MCF 10A (cell line): ENCODE measurements at places on chromosomes 13 and 19.
A peak's percentile ranks its signal among the peaks of the same experiment; 100 is the strongest.

- no peak for DNase-seq
Measured at GRCh38 chr19:2850256-2850925, 9.1 kb downstream of the ZNF555 start.

GRCh38 chr13:89363144-89363543, 1692.0 kb downstream of the SLITRK5 start:
- no peak for DNase-seq

- no peak for DNase-seq
Measured at GRCh38 chr19:45497791-45498190, 452 bp upstream of the PPM1N start.

- no peak for DNase-seq
Measured at GRCh38 chr19:50204811-50205675, 1.6 kb downstream of the MYH14 start.

GRCh38 chr19:15252398-15253018, 20.3 kb upstream of the EPHX3 start:
- peak; percentile 65 for DNase-seq

- no peak for DNase-seq
Measured at GRCh38 chr19:38547421-38547820, 70.3 kb downstream of the MAP4K1 start.

DNA sequence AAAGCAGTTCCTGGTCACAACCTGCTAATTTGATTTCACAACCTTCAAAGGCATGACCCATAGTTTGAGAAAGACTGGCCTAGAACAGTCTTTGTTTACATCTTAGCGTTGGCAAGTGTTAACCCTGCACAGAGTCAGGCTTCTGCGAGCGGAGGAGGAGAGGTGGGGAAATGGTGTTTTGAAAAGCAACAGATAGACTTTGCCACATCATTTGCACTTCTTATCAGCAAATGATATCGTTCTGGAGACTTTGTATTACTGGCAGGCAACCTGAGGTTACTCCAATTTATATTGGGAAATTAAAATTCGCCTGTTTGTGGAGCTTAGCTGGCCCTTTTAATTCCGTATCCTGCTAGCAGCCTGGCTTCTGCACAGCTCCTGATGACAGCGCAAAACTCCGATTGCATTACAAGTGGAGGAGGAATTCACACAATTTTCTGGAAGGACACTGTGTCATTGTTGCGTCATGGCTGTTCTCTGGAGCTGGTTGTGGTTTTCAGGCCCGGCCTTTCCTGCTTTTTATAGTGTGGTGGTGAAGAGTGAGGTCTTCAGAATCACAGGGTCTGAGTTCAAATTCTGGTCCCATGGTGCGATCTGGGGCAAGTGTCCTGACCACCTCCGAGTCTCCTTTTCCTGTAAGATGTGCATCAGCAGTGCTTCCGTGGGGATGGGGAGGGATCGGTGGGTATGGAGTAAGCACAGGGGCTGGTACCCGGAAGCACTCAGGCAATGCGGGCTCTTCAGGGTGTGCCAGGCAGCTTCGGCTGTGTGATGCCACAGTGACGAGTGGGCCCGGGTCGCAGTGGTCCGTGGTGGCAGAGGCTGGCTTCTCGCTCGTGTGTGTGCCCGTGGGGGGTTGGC, 49.1 kb upstream of the EHD2 start:
- DNase-seq = peak; percentile 99

GRCh38 chr13:56039992-56040391, 1100.7 kb upstream of the PRR20A start:
- no peak for DNase-seq
